ENCODE measurements at places on chromosomes 5 and 9.

- DNase-seq = no peak
Observed at GRCh38 chr9:113886466-113886865, 10.4 kb downstream of the ZNF618 start.

- DNase-seq = no peak
Observed at GRCh38 chr5:132102101-132102701, 28.6 kb downstream of the CSF2 start.

DNA sequence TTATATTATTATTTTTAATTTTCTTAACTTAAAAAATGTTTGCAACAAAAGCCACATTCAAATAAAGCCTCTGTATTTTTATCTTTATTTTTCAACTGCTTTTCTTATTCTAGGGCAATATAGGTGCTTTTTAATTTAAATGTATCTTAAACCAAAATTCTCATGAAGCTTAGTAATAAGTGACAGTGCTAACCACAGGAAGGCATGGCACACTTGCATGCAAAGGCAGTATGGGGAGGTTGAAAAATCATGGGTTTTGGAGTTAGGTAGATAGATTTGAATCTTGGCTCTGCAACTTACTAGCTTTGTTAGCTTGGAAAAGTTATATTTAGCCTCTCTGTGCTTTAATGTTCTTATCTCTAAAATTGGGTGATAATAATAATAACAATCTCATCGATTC lies 458.0 kb downstream of the DMAC1 start:
- no peak for DNase-seq

- DNase-seq = no peak
Observed at GRCh38 chr5:75275756-75276155, 39.1 kb upstream of the ANKRD31 start.

DNA sequence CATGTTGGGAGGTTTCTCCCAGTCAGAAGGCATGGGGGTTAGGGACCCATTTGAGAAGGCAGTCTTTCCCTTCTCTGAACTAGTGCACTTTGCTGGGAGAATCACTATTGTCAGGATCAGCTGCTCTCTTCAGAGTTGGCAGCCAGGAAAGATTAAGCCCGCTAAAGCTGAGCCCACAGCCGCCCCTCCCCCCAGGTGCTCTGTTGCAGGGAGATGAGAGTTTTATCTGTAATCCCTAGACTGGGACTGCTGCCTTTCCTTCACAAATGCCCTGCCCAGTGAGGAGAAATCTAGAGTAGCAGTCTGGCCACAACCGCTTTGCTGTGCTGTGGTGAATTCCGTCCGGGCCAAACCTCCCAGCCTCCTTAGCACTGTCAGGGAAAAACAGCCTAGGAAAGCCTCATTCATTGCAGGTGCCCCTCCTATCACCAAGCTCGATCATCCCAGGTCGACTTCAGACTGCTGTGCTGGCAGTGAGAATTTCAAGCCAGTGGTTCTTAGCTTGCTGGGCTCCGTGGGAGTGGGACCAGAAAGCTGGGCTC lies 69.8 kb downstream of the CNTLN start:
- no peak for DNase-seq

DNA sequence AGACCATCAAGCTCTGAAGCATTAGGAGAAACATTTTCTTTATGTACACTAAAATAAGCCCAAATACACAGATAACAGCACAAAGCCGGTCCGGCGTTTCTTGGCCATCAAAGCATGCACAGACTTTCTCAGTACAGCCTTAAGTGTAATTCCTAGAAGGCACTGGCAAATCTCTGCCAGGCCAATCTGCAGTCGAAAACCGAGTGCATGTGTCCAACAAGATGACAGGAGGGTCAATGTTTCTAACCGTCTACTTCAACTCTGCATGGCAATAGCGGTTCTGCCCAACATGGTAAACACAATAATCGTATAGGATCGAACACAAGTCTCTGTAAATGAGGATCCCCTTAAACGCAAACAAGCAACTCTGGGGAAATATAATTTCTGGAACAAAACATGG lies 1.1 kb downstream of the ARL15 start:
- no peak for DNase-seq

DNA sequence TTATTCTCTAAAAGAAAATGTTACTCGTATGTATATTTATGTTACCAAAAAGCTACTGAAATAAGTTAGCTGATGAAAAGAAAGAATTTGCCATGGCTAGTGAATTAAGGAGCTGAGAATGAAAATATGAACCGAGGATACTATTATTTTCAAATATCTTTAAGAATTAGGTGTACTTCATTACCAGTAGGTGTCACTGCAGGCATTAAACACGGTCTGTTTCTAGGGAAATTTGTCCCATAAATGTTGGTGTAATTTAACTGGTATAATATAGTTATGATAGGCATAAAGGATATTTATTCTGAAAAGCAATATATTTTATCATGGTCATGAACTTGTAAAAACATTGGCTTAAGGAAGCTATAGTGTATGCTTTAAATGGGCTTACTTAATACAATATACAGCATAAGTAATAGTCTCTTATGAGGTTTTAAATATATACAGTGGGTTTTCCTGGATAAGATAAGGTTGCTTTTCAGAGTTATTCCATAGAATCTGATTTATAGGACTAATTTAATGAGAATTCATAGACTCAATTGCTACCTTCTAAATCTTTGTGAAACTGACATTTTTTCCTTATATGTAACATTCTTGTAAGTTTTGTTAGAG lies 72.4 kb upstream of the MPDZ start:
- no peak for DNase-seq

GRCh38 chr9:118686959-118687358 lies 682.3 kb downstream of the BRINP1 start:
- DNase-seq = no peak

DNA sequence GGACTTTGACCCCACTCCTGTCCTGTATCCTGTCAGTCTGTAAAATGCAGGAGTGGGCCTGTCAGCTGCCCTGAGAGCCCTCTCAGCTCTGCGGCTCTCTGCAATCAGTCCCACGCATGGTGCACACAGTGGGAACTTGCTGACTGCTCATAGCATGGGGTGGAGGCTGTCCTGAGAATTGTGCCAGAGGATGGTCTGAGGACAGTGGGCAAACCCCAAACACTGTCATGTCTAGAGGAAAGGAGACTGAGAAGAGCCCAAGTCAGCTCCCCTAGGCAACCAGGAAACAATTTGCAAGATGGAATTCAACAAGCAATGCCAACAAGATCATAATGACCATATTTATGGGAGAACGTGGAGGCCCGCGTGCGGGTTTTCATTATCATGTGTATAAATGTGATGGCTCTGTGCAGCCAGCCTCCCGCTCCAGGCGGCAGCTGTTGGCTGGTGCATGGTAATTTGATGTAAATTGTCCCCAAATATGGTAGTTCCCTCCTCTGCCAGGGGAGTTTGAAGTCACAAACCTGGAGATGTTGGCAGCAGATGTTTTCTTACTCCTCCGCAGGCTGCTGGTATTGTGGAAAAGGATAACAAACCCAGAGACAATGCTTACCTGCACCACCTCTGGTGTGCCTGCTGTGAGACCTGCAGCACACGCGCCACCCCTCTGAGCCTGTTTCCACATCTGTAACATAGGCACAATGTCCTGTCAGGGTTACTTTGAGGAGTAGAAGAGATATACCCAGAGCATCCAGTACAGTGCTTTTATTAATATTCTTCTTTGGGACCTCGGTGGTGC lies 39.8 kb upstream of the ALDH1B1 start:
- no peak for DNase-seq

GRCh38 chr5:15604986-15605385 lies 105.0 kb downstream of the FBXL7 start:
- DNase-seq = no peak

All from stimulated activated CD4-positive, alpha-beta T cell treated with anti-CD3 and anti-CD28 coated beads, Interleukin-4, amount 100 ng/mL, for 4 hours (primary cell).